ENCODE measurements at places on chromosomes 12 and 14.

GRCh38 chr12:52284562-52285171 is 6.7 kb downstream of the KRT81 start:
- no peak for DNase-seq

- DNase-seq, result no peak
Observed at GRCh38 chr12:52878507-52879393, 26.1 kb downstream of the KRT8 start.

GRCh38 chr14:103151270-103151945 is 28.1 kb downstream of the TNFAIP2 start:
- DNase-seq, result no peak

DNA sequence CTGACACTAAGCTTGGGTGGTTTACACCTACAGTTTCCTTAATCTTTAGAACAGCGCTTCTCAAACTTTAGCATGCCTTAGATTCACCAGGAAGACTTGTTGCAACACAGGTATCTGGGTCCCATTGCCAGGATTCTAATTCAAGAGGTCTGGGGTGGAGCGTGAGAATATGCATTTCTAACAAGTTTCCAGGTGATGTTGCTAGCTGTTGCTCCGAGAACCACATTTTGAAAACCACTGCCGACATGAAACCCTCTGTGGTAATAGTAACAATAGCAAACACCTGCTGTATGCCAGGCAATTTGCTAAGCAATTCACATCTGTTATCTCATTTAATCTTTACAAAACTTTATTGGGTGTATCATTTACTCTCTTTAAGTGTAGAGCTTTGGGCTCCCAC is 58.6 kb downstream of the TRHDE start:
- DNase-seq, result no peak

GRCh38 chr12:1821805-1822204 is 1.4 kb downstream of the LRTM2 start:
- no peak for DNase-seq

GRCh38 chr12:114691196-114691595 is 7.2 kb upstream of the TBX3 start:
- DNase-seq, result no peak

- DNase-seq, result no peak
Observed at GRCh38 chr12:110533607-110534006, 31.5 kb downstream of the RAD9B start.

DNA sequence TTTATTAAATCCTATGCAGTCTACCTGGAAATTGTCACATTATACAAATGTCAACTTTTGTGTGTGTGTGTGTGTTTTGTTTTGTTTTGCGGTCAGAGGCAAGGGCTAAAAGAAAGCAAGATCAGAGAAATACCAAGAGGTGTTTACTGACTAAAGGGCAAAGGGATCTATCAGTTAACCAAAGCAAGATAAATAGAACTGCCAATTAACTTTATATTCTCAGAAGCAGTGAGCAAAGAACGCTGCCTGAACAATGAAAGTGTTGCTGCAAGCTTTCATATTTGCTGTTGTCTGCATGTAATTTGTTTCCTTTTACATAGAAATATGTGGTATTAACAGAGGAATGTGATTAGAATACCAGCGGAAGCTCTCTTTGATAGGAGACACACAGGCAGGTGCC is 30.9 kb downstream of the CCDC60 start:
- DNase-seq, result no peak

Measured in CD4-positive, alpha-beta T cell treated with Interleukin-17A for 4 hours (primary cell).